Cerebellar cortex (tissue), 1 donor: ENCODE measurements at places on chromosomes 11 and 22.

GRCh38 chr11:45906965-45907611 is at the start of gene FREY1:
TSS of gene FREY1 (minus strand) at chr11:45907271. CDS start at chr11:45907245, 26 bp downstream.
- DNase-seq = no peak

- DNase-seq = no peak
These were observed 21.4 kb downstream of the FJX1 start for GRCh38 chr11:35639591-35640179.

- no peak for DNase-seq
These were observed 50.6 kb upstream of the TOP3B start for GRCh38 chr22:22032906-22033802.

DNA sequence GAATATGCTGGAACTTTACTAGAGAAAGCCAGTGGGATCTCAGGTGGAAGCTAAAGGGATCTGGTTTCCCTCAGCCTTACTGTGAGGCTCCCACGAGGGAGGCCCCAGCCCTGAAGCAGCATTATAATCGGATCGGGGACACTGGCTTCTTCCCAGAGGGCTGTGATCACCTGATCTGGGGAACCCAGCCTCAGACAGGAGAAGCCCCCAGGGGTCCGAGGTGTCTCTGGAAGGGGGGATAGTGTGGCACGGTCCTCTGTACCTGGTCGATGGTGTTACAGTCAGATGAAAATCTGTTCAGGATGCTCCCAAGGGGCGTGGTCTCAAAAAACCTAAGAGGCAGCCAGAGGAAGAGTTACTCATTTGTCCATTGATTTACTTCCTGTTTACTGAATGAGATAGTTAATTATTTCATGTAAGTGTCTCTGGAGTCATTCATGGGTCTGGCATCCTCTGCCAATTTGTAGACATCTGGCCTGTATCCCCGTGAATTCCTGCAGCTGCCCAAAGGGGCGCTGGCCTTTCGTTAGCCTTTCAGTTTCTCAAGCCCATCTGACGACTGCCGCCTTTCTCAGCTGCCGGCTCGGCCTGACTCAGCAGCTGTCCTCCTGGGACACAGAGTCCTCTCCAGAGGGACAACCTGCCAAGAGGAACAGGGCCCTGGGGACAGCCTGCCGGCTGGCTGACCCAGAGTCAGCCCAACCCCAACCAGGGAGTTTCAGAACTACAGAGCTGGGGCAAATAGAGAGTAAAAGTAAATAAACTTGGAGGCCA is 17.0 kb upstream of the KCNJ11 start:
- DNase-seq = no peak

- no peak for DNase-seq
These were observed 136.3 kb downstream of the ETS1 start for GRCh38 chr11:128450882-128451651.
